ENCODE measurements at places on chromosomes 1 and 21. TPM values are rescaled to one million over a fixed set of nuclear protein-coding genes. Genes with fewer than 3 reads are reported as not detected.

EXTL2 gene
- 37.9 TPM for total RNA-seq

CD34 gene
- total RNA-seq = 0.35 TPM

IVL gene
- total RNA-seq = not detected

AIDA gene
- 91.1 TPM for total RNA-seq

CFHR4 gene
- total RNA-seq = not detected

OLFML2B gene
- total RNA-seq = 1.4 TPM

SFPQ gene
- total RNA-seq = 547 TPM

LAMB3 gene
- total RNA-seq = 0.26 TPM

FCRL2 gene
- total RNA-seq = not detected

STYXL2 gene
- 0.09 TPM for total RNA-seq

MEX3A gene
- 64.6 TPM for total RNA-seq

All from H9 (cell line).